ENCODE measurements at places on chromosomes 11 and 22.

- H3K4me3 ChIP-seq: no peak overlapping the region
- no peaks in the 10 kb centered on the region for H3K4me1 ChIP-seq
- no peak overlapping the region for H3K27ac ChIP-seq
- H3K36me3 ChIP-seq: no peaks in the 10 kb centered on the region
Observed at GRCh38 chr11:100675115-100675650, 11.9 kb upstream of the ARHGAP42 start.

GRCh38 chr11:35142481-35143075, 3.6 kb downstream of the CD44 start:
- no peak for DNase-seq
- peak overlapping the region; percentile 90 for H3K4me3 ChIP-seq
- peaks cover 38% of the 10 kb centered on the region for H3K36me3 ChIP-seq
- peak overlapping the region; percentile 56 for H3K27ac ChIP-seq
- H3K4me1 ChIP-seq: peaks cover 78% of the 10 kb centered on the region

DNA sequence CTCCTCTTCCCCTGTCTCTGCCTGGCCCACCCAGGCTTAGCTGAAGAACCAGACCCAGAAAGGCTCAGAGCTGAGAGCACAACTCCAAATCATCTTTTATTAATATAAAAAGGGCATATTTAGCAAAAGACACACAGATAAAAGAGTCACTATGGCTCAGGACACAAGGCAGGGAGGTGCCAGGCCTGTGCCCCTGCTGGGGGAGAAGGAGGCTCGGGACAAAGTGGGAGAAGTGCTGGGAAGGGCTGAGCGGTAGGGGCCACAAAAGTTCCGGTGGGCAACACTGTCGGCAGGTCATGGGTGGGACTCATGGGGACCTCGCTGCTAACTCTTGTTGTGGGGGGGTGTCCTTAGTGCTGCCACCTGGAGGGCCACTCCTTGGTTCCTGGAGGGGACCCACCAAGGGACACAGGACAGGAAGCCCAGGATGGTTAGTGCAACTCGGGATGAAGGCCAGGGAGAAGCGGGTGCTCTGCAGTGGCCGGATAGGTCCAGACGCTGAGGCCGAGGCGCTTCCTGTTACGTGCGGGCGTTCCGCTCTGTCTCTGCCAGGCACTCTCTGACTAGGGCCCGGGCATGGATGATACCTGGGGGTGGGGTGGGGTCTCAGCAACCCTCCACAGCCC, 1.4 kb upstream of the PITPNM1 start:
- DNase-seq: no peak
- H3K4me1 ChIP-seq: peaks cover 46% of the 10 kb centered on the region
- peaks cover 15% of the 10 kb centered on the region for H3K36me3 ChIP-seq
- H3K27ac ChIP-seq: peak overlapping the region; percentile 94

DNA sequence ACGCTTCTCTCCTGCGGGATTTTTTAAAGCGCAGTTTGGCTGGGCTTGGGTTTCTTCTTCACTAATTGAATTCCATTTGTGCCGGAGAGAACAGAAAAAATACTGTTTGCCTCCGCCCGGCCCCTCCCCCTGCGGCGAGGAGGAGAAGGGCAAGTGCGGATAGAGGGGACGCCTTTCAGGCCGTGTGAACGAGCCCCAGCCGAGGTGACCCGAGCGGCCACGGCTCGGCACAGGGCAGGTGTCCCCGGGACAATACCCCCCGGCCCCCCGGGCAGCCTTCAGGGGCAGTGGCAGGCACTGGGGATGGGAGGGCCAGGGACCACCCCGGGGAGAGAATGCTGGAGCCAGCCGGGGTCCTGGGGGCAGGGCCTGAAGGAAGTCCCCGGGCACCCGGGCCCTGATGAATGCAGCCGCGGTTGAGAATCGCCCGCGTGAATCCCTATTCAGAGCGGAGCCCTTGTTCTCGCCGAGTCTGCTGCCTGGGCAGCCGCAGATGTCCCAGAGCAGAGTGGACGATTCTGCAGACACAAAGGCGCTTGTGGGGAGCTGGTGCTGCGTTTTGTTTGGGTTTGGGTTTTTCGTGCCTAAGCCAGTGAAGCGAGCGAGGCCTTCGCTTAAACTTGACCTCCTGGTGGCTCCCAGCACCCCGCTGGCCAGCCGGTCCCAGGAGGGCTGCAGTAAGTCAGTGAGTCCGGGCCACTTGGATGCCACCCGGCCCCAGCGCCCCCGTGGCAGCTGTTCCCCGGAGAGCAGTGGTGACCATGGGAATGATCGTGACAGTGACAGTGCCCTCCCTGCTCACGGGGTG, 96.0 kb downstream of the WNT7B start:
- H3K4me3 ChIP-seq: no peak overlapping the region
- H3K36me3 ChIP-seq: no peaks in the 10 kb centered on the region
- H3K27me3 ChIP-seq: peaks cover 46% of the 10 kb centered on the region

GRCh38 chr22:50145721-50146438, 24.7 kb upstream of the PANX2 start:
- H3K27ac ChIP-seq: no peak overlapping the region
- no peak for DNase-seq
- no peak overlapping the region for H3K4me3 ChIP-seq
- peaks cover 8% of the 10 kb centered on the region for H3K4me1 ChIP-seq
- H3K36me3 ChIP-seq: no peaks in the 10 kb centered on the region
- peaks cover 25% of the 10 kb centered on the region for H3K27me3 ChIP-seq

GRCh38 chr11:74015919-74016684, 7.2 kb upstream of the UCP3 start:
- H3K27ac ChIP-seq: no peak overlapping the region
- H3K36me3 ChIP-seq: peaks cover 29% of the 10 kb centered on the region
- H3K4me3 ChIP-seq: no peak overlapping the region
- DNase-seq: no peak
- H3K4me1 ChIP-seq: peaks cover 44% of the 10 kb centered on the region

GRCh38 chr11:96237766-96238266, 105.2 kb downstream of the MAML2 start:
- H3K4me3 ChIP-seq: no peak overlapping the region
- peaks cover 7% of the 10 kb centered on the region for H3K36me3 ChIP-seq
- H3K27me3 ChIP-seq: no peaks in the 10 kb centered on the region
- peaks cover 43% of the 10 kb centered on the region for H3K4me1 ChIP-seq

DNA sequence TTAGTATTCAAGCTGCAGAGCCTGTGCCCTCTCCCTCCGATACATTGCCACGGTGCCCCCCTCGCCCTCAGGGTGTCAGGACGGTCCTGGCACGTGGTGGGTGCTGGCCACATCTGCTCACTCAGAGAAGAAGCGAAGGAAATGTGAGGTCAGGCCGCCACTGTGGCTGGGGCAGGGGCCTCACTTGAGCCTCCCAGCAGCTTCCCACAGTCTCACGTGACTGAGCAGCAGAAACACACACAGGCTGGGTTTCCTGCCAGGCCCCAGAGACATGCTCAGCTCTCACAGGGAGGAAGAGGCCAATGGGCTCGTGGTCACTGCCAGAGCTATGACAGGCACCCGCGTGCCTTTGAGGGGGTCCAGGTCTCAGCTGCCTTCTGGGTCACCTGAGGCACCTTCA, 37.9 kb upstream of the PRR5 start:
- H3K4me3 ChIP-seq: no peak overlapping the region
- peaks cover 19% of the 10 kb centered on the region for H3K27me3 ChIP-seq
- H3K36me3 ChIP-seq: no peaks in the 10 kb centered on the region
- H3K27ac ChIP-seq: peak overlapping the region; percentile 79

GRCh38 chr11:61908730-61909316, 8.5 kb downstream of the RAB3IL1 start:
- no peak overlapping the region for H3K27ac ChIP-seq
- H3K27me3 ChIP-seq: peaks cover 2% of the 10 kb centered on the region

DNA sequence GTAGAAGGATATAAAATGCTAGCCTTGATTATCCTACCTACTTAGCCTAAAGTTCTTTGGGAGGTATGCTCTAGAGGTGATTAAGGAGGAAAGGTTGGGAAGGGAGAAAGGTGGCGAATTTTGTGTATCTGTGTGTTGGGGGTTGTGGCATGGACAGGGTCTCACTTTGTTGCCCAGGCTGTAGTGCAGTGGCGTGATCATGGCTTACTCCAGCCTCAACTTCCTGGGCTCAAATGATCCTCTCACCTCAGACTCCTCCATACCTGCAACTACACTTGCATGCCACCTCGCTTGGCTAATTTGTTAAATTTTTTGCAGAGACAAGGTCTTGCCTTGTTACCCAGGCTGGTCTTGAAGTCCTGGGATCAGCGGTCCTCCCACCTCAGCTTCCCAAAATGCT, 1094.8 kb downstream of the DLG2 start:
- H3K4me3 ChIP-seq: no peak overlapping the region
- no peak overlapping the region for H3K27ac ChIP-seq
- no peak for DNase-seq
- H3K27me3 ChIP-seq: no peaks in the 10 kb centered on the region
- H3K4me1 ChIP-seq: no peaks in the 10 kb centered on the region

DNA sequence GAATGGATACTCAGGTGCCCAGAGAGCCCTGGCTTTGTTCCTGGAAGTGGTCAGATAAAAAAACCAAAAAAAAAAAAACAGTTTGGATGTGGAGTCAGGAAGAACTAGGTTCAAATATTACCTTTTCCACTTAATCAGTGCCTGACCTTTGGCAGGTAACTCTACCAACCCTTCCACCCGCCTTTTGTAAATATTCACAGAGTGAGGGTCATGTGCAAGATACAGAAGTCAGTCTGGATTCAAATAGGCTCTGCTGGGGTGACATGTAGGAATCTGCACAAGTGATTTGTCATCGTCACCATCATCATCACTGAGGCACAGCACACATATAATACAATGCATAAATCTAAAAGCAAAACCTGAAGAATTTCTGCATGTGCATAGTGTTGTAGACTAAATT, 490.7 kb downstream of the MIAT start:
- H3K36me3 ChIP-seq: no peaks in the 10 kb centered on the region
- DNase-seq: no peak
- no peak overlapping the region for H3K27ac ChIP-seq
- no peak overlapping the region for H3K4me3 ChIP-seq
- H3K4me1 ChIP-seq: no peaks in the 10 kb centered on the region

DNA sequence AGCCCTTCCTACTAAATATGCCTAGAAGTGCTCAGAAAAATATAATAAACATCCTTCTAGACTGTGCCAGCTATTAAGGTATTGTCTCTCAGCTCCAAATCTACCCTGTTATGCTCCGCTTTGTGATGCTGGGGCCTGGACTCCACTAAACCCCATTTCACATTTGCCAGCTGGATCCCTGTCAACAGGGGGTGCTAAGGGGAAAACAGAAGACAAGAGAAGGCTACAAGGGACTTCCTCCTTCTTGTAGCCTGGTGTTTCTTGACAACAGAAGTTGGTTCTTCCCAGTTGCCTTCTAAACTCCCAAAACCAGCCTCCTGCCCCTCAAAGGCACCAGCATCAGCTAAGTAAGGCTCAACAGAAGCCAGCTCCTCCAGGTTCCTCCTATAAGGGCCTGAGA, 5.2 kb downstream of the NUMA1 start:
- H3K4me1 ChIP-seq: peaks cover 53% of the 10 kb centered on the region
- peaks cover 32% of the 10 kb centered on the region for H3K36me3 ChIP-seq
- no peak overlapping the region for H3K27ac ChIP-seq
- no peak for DNase-seq
- H3K27me3 ChIP-seq: no peaks in the 10 kb centered on the region

DNA sequence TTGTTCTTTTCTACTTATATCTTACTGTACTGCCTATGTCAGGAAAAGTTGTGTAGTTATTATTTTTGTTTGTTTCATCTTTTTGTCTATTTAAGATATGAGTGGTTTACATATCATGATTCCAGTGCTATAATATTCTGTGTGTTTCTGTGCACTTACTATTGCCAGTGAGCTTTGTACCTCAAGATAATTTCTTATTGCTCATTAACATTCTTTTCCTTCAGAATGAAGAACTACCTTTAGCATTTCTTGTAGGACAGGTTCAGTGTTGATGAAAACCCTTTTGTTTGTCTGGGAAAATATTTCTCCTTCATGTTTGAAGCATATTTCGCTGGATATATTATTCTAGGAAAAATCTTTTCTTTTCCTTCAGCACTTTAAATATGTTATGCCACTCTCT, 452.7 kb upstream of the FAT3 start:
- no peaks in the 10 kb centered on the region for H3K27me3 ChIP-seq
- no peak for DNase-seq
- no peaks in the 10 kb centered on the region for H3K36me3 ChIP-seq
- no peak overlapping the region for H3K4me3 ChIP-seq
- H3K27ac ChIP-seq: no peak overlapping the region

DNA sequence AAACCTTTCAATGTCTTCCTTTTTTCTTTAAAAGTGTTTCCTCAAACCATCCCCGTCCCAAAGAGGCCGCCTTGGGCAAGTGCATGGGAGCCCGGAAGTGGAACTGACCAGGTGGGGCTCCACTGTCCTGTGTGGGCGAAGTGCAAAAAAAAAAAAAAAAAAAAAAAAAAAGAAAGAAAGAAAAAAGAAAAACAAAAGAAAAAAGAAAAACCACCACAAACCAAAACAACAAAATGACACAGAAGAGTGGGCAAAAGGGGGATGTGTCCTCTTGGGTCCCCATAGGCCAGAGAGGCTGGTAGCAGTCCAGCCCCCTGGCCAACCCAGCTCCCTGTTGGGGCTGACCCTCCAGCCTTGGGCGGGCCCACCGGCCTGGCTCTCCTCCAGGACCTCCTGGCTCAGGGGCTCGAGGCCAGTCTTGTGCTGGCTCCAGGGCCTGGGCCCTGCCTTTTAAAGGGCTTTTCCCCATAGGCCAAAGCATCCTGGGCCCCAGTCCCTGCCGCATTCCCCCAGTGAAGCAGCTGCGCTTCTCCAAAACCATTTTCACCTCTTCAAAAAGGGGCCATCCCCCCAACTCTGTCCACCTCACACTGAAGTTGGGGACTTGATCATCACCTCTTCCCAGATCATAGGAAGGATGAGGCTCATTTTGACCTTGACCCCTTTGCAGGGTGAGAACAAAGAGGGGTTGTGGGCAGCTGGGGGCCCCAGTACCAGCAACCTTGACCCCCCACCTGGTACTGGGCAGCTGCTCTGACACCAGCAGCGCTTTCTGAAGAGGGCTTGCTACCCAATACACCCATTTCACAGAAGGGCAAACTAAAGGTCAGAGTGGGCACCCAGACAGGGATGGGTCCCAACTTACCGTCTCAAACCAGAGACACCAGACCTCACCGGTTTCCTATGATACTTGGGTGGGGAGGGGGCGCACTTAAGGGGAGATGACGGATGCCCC, 9.4 kb downstream of the CBX6 start:
- no peak for DNase-seq
- no peak overlapping the region for H3K4me3 ChIP-seq
- peaks cover 3% of the 10 kb centered on the region for H3K4me1 ChIP-seq
- peaks cover 3% of the 10 kb centered on the region for H3K36me3 ChIP-seq
- peaks cover under 1% of the 10 kb centered on the region for H3K27me3 ChIP-seq

DNA sequence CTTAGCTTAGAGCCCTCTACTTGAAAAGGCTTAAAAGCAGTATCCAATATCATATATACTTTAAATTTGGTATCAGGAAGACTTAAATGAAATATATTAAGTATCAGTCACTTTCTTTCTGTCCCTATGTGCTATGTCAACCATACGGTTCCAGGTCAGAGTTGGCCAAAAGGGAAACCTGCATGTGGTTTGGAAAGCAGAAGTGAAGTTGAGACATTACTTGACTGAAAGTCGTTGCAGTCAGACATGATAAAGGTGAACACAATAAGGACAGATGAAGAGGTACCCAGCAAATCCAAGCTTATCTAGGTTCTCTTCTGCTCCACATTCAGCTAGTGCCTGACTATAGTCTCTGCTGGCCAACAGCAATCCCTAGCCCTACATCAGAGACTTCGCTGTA, 336.8 kb downstream of the KCNA4 start:
- H3K36me3 ChIP-seq: no peaks in the 10 kb centered on the region
- H3K27ac ChIP-seq: no peak overlapping the region
- H3K27me3 ChIP-seq: no peaks in the 10 kb centered on the region
- no peaks in the 10 kb centered on the region for H3K4me1 ChIP-seq
- no peak overlapping the region for H3K4me3 ChIP-seq
- no peak for DNase-seq

GRCh38 chr11:126317756-126318573, 14.1 kb downstream of the DCPS start:
- H3K27ac ChIP-seq: peak overlapping the region; percentile 88
- no peaks in the 10 kb centered on the region for H3K27me3 ChIP-seq
- peak; percentile 70 for DNase-seq
- H3K4me3 ChIP-seq: peak overlapping the region; percentile 34

All from activated CD8-positive, alpha-beta memory T cell treated with anti-CD3 and anti-CD28 coated beads, Interleukin-2, amount 10 ng/mL, durations not matched to agents 7 days and 5 days (primary cell).